ENCODE measurements at places on chromosomes 13 and 19. TPM values are rescaled to one million over a fixed set of nuclear protein-coding genes. Genes with fewer than 3 reads are reported as not detected.

GRCh38 chr13:45413826-45414307 is 4.3 kb downstream of the SLC25A30 start:
- no peak for DNase-seq

DNA sequence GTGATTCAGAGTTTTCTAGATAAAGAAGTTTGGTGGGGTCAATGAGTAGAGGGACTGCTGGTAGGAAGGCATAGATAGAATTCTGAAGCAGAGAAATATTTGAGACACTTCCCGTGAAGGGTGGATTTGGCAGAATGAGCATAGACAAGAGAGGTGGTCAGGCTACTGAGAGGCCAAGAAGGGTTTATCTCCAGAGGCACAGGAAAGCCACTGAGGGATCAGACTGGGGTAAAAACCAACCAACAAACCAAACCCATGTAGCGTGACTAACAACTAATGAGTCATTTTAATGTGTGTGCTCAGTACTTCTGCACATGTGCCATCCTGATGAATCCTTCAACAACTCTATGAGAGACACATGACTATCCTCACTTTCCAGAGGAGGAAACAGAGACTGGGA is 60.0 kb upstream of the SERP2 start:
- DNase-seq = peak; percentile 89

DNA sequence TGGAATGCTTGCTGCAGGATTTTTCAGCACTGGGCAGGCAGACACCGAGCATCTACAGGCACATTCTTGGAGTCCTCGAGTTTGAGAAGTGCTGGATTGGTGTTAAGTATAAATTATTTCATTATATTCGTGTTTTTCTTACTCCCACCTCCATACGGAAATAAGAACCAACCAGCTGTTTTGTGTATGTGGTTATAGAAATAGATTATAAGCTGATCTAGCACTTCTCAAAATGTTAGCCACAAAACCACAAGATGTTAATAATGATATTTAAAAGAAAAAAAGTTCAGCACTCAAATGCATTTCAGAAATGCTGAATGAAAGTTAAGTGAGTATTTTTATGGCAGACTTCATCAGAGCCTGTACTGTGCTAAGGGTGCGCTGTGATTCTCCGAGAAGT is 24.0 kb upstream of the TEX29 start:
- no peak for DNase-seq

The ZNF285 gene
- 2.6 TPM for total RNA-seq

The LRRC25 gene
- total RNA-seq = not detected

The PSG3 gene
- total RNA-seq = not detected

- DNase-seq = no peak
Measured at GRCh38 chr13:98598043-98598442, 21.1 kb upstream of the STK24 start.

The PNMA8B gene
- 0.16 TPM for total RNA-seq

- no peak for DNase-seq
Measured at GRCh38 chr13:51595416-51595815, 11.2 kb downstream of the WDFY2 start.

The PSG1 gene
- total RNA-seq = 16.3 TPM

DNA sequence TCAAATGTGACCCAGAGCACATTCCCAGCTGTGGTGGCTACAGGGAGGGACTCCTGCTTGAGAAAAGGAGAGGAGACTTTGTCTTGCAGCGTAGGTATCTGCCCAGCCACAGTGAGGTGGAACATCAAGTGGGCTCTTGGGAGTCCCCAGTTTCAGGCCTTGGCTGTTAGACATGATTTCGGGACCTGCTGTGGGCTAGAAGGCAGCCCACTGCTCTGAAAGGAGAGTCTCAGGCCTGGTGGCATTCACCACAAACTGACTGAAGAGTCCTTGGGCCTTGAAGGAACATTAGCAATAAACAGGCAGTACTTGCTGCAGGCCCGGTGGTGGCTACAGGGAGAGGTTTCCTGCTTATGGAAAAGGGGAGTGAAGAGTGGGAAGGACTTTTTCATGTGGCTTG is 61.8 kb upstream of the TEX29 start:
- DNase-seq = no peak

GRCh38 chr19:23507446-23507845 is 112.2 kb upstream of the ZNF91 start:
- no peak for DNase-seq

GRCh38 chr13:92143766-92144165 is 745.3 kb downstream of the GPC5 start:
- no peak for DNase-seq

DNA sequence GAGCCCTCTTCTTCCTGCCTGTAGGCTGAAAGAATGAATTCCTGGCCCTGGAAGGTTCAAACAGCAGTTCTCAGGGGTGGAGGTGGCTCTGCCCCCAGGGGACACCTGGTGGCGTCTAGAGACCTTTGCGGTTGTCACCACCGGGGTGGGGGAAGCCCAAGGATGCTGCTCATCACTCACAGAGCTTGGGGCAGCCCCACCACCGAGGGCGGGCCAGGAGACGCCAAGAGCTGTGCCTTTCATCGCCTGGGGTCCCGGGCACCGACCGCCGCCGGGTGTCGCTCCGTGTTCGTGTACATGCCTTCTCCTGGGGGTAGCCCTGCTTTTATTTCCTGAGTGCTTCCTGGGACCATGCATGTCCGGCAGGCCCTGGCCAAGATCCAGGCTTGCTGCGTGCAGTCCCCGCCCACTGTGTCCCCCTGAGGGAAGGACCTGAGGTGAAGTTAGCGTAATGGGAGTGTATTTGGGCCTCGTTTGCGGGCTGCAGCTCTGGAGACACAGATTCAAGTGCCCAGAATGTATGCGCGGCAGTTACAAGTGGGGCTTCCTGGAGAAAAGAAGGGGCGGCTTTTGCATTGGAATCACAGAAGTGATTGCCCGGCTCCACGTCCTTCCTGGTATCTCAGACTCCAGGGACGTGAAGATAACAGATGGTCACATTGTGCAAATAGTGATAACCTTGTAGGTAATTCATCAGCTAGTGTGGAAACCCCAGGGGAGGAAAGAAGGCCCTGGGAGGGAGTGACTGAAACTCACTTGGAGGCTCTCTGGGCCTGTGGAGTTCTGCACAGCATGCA is 7.8 kb downstream of the DOT1L start:
- no peak for DNase-seq

- DNase-seq = no peak
Measured at GRCh38 chr13:113137691-113138298, 15.2 kb downstream of the F10 start.

DNA sequence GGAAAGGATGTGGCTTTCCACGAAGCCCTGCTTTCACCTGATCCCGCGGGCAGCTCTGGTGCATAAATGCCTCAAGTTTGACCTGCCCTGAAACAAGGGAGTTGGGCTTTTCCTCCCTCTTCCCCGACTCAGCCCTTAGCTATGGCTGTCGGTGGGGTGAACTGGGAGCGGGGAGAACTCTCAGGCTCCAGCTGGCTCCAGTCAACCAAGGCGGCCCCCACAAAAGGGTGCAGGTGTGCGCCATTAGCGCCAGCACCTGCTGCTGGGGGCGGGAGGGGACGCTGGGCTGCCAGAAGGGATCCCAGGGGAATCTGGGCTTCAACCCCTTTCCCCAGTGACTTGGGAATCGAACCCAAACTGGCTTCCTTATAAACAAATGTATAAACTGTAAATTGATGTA is 7.1 kb upstream of the DHRS12 start:
- DNase-seq = no peak

- DNase-seq = peak; percentile 41
Measured at GRCh38 chr19:39223703-39224279, 19.7 kb upstream of the SYCN start.

GRCh38 chr19:17158584-17158983 is 56.6 kb upstream of the USE1 start:
- no peak for DNase-seq

- DNase-seq = no peak
Measured at GRCh38 chr19:40947114-40947513, 44.0 kb upstream of the CYP2B6 start.

DNA sequence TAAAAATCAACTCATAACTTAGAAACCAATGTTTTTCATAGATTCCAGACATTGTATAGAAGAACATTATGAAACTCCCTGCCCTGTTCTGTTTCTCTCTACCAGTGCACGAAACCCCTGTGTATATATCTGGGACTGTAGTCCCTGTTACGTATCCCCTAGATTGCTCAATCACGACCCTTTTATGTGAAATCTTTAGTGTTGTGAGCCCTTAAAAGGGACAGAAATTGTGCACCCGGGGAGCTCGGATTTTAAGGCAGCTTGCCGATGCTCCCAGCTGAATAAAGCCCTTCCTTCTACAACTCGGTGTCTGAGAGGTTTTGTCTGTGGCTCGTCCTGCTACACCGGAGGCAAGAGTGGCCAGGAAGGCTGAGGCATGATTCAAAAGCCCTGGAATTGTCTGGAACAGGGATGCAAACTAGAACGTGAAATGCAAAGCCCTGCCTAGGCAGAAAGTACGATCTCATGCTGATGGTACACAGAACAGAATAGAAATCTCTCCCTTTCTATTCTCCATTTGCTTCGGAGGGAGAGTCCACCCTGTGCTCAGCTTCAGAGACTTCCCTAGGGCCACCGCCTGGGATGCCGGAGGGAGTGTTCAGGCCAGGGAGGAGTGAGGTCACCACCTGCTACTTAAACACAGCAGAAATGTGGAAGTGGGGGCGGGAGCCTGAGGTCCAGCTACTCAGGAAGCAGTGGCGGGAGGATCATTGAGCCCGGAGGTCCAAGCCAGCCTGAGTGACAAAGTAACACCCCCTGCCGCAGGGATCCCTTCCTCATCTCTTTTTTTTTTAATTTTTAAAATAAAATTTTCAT is 758 bp upstream of the ZNF888 start:
- DNase-seq = no peak

DNA sequence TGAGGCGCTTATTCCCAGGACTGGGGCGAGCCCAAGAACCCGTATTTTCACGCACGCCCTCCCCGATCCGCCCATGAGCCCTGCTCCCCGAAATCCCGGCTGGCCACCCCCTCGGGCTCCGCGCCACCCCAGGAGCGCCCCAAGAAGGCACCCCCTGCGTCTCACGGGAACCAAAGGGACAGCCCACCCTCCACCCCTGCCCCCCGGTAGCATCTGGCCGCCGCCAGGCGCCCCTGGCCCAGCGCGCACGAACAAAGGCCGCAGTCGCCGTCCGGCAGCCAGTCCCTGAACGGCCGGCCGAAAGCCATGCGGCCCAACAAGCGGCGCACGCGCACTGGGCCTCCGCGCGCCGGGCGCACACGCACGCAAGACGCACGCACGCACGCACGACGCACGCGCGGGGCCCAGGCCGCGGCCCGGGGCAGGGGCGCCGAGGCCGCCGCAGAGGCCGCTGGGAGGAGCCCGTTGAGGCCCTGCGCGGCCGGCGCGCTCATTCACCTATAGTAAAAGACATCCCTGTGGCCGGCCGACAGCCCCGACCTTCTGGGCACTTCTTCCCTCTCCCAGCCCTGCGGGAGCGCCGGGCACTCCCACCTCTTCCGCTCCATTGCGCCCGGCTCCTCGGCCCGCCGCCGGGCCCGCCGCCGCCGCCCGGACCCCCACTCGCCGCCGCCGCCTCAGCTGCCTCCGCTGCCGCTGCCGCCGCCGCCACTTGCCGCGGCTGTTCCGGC is 476 bp downstream of the MBD3 start:
- DNase-seq = peak; percentile 92

- DNase-seq = no peak
Measured at GRCh38 chr13:39185326-39185725, 147.1 kb downstream of the NHLRC3 start.

DNA sequence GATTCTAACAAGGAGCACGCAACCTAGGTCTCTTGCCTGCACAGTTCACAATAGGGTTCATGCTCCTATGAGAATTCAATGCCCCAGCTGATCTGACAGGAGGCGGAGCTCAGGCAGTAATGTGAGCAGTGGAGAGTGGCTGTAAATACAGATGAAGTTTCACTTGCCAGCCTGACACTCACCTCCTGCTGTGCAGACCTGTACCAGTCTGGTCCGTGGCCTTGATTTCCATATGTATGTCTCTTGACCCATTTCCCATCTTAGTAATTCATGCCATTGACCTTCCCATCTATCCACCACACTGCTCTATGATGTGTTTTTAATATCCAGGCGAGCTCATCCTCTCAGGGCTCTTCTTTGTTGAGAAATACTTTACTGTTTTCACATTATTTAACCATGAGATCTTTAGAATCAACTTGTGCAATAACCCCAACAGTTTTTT is 95.2 kb downstream of the LRCH1 start:
- no peak for DNase-seq

- DNase-seq = no peak
Measured at GRCh38 chr19:43444531-43445287, 20.7 kb downstream of the LYPD3 start.

The TEX29 gene
- not detected for total RNA-seq

The F7 gene
- total RNA-seq = not detected

The ELL gene
- total RNA-seq = 10.0 TPM

- no peak for DNase-seq
Measured at GRCh38 chr19:7382694-7383093, 34.0 kb downstream of the ARHGEF18 start.
